ENCODE measurements at places on chromosomes 16 and 17.
A peak's percentile ranks its signal among the peaks of the same experiment; 100 is the strongest.

- no peak for DNase-seq
Observed at GRCh38 chr17:8753976-8754440, 4.3 kb downstream of the SPDYE4 start.

DNA sequence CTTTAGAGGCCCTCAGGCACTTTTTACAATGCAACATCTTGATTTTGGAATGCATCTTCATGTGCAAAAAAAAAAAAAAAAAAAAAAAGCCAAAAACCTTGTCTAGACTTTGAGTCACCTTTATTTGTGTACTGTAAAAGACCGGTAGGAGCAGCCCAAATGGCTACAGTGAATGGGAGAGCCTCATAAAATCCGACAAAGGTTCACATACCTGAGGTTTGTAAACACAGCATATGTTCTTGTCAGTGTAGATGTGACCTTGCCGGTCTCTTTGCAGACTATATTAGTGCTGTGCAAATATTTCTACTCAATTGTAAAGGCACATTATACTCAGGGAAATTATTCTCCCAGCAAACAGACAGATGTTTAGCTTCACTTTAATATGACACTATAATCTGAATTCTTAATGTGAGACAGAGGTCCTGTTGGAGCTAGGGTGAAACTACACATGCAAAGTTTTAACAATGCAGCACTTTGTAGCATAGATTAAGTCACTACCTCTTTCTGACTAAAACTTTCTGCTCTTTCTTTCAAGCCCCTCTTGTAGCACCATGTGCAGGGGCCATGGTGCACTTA, 211.3 kb downstream of the CA10 start:
- DNase-seq: no peak

DNA sequence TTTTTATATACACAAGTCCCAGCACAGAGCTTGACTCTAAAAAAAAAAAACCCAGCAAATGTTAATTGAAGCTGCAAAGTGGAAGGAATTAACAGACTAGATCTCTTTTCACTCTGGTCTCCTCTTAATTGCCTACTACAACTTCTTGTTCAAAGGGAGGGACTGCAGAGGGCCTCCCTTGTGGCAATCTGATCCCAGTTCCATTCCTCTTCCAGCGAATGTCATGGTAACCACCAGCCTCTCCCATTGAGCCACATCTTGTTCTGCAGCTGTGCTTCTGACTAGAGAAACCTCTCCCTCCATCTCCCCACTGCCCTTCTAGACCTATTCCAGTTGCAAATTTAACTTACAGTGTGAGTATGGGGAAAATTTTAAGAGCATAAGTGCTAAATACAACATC, 5.9 kb downstream of the SUPT6H start:
- DNase-seq: no peak

- DNase-seq: no peak
Observed at GRCh38 chr16:88691129-88691813, 5.0 kb upstream of the SNAI3 start.

DNA sequence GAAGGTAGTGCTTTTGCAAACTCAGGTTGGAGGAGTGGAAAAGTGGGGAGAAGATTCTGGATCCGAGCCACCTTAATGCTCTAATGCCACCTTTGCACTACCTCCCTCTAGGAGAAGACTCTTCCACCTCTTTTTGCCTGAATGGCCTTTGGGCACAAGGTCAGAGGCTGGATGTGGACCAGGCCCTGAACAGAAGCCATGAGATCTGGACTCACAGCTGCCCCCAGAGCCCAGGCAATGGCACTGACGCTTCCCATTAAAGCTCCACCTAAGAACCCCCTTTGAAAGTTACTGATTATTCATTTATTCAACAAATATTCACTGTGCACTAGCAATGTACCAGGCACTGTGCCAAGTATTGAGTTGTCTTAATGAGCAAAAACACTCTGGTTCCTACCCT, 3.2 kb downstream of the SHBG start:
- no peak for DNase-seq

- DNase-seq: no peak
Observed at GRCh38 chr17:58250344-58251011, 12.1 kb downstream of the LPO start.

GRCh38 chr17:75661531-75661930, 5.4 kb downstream of the RECQL5 start:
- DNase-seq: no peak

- peak; percentile 68 for DNase-seq
Observed at GRCh38 chr17:82021107-82021899, 1.4 kb downstream of the CENPX start.

- DNase-seq: no peak
Observed at GRCh38 chr16:66525396-66526180, 24.3 kb downstream of the TK2 start.

- no peak for DNase-seq
Observed at GRCh38 chr16:3013998-3014690, 1.4 kb downstream of the CLDN9 start.

- peak; percentile 18 for DNase-seq
Observed at GRCh38 chr16:57186872-57187854, 1.0 kb downstream of the RSPRY1 start.

GRCh38 chr16:89574681-89575246, 794 bp upstream of the CPNE7 start:
- peak; percentile 74 for DNase-seq

DNA sequence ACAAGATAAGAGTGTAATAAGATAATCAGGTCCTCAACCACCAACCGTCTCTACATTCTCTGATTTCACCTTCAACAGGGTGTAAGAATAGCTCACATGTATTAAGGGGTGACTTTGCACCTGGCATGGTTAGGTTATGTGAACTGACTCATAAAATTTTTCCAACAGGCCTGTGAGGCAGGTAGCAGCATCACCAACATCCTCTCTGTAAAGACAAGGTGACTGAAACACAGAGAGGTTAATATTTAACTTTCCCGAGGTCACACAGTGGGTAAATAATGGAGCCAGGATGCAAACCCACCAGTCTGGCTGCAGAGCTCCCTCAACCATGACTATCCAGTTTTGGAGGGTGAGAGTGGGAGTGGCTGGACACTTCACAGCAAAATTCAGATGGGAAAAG, 317.2 kb downstream of the C16orf95 start:
- no peak for DNase-seq

DNA sequence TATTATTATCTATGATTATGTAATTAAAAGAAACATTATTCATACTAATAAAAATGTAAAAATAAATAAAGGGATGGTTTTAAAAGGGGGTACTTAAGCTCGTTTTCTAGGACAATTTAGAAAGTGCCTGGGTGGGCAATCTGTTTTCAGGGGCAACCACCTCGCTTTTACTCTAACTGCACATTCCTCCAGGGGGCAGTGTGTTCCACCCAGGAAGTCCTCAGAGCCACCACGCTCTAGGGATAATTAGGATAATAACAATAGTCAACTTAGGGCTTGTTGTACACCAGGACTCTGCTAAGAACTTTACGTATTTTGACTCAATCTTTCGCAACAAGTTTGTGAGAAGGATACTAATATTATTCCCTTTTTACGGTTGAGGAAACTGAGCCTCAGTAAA, 396.7 kb upstream of the MAF start:
- peak; percentile 10 for DNase-seq

GRCh38 chr17:2033153-2033552, 3.2 kb downstream of the DPH1 start:
- no peak for DNase-seq

- no peak for DNase-seq
Observed at GRCh38 chr17:64063088-64063487, 42.7 kb upstream of the ICAM2 start.

GRCh38 chr17:38724337-38724988, 5.7 kb upstream of the CISD3 start:
- no peak for DNase-seq

DNA sequence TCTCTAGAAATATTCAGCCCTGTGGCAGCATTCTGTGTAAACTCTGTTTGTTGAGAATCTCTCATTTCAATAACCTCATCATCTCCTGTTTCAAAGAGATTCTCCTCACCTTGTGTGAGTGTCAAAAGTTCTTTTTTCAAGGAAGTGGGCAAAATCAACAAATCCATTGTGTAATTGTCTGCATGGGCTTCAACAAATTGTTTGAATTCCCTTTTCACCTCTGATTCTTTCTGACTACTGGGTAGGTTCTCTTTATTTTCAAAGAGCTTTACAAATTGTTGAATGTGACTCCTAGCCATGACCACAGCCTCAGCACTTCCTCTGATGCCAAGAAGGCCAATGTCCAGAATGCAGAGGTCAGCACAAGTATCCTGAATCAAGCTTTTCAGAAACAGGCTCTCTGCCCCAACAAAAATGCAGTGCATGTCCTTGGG, 48.0 kb downstream of the N4BP1 start:
- no peak for DNase-seq

DNA sequence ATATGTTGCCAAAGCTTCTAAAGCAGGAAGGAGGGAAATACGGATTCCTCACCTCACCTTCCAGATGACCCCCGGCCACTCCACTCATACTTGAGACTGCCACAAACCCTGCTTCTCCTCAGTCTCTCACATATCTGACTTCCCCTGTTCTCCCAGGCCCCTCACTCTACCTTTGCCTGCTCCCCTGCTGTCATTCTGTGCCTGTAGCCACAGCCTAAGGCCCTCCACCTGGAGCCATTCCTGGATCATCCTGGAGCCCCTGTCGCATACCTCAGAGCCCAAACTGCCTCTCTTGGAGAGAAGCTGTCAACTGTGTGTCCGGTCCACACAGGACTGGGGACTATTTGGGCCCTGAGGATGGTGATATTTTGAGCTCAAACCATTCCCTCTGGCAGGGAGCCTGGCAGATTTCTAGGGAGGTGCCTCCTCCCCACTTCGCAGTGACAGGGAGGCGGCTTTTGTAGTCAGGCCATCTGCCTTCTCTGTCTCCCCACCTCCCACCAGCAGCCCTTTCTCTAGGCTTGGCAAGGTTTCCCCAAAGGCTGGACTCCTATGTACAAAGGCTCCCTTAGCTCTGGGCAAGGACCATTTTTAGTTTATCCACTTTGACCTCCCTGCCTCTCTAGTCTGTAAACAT, 2.3 kb upstream of the MED24 start:
- DNase-seq: no peak

- no peak for DNase-seq
Observed at GRCh38 chr17:41624208-41625101, at the start of gene KRT17. Gene KRT17, minus strand, starts transcription at chr17:41624575. Its CDS starts 66 bp downstream, at chr17:41624509.

DNA sequence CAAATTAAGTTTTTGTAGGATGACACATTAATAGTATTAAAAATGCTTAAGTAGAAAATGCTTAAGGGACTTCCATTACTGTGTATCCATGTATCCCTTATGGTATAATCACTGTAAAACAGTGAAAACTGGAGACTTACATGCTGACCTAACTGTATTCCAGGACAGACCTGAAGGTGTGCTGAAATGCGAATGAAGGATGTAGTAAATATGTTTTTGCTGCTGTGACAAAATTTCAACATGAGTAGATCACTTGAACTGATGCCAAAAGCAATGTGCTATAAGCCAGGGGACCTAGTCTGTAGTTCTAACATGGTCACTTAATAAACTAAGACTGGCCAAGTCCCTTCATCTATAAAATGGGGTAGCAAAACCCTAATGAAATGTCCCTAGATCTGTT, 142.0 kb upstream of the CORO6 start:
- no peak for DNase-seq

DNA sequence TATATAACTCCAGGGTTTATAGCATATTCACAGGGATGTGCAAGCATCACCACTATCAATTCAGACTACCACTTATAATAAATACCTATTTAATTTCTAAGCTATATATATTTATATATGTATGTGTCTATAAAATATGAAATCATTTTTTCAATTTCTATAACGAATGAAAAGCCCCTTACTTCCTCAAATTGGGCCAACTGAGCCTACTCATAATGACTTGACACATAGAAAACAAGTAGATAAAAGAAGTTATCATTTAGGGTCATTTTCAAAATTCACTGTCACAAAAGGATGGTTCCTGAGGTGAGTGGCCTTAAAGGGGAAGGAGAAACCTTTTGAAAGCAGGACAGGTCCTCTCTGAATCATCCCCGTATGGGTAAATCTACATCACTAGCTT, 114.1 kb downstream of the ADCY9 start:
- no peak for DNase-seq

Data from stimulated activated CD4-positive, alpha-beta T cell treated with anti-CD3 and anti-CD28 coated beads, Interleukin-15, amount 100 ng/mL, for 24 hours (primary cell).